Thymus (tissue), 14 donors: ENCODE measurements at places on chromosomes 2 and 18. TPM values are rescaled to one million over a fixed set of nuclear protein-coding genes. Genes with fewer than 3 reads are reported as not detected.

DNA sequence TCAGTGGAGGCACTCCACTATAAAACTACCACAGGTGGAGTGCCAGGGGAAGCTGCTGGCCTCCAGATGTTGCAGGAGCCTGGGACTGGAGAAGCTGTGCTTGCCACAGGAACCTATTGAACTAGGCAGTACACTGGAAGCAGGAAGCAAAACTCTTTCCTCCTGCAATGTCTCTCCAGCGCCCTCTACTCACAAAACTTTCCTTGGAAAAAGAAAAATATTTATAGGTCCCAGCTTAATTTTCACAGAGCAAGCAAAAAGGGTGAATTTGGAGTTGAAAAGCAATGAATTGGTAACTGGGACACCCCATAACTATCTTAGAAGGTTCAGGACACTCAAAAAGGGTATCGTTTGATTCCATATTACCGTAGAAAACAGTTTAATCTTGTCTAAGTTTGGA, 33.2 kb upstream of the REEP1 start:
- H3K27ac ChIP-seq = no peak overlapping the region
- peaks cover 3% of the 10 kb centered on the region for H3K4me1 ChIP-seq
- no peak for DNase-seq
- no peak overlapping the region for H3K4me3 ChIP-seq

DNA sequence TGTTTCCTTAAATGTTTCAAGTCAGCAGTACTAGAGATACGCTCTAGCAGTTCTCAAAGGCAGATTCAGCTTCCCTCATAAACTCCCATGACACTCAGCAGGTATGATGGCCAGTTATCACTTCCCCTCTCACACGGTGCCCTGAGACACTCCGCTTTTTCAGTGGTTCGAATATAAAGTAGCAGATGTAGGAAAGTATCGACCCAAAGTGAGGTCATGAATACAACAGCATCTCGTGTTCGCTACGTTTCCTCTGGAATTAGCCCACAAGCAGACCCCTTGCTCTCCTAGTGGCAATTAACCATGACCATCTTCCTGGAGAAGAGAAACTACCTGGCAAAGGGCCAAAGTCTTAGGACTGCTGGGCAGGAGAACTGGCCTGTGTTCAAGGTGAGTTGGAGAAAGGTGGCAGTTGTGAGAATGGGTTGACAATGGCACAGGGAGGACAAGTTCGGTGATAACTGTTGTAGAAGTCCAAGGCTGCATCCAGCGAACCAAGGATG, 9.3 kb upstream of the AGBL5 start:
- H3K27ac ChIP-seq = no peak overlapping the region
- H3K4me1 ChIP-seq = peaks cover 10% of the 10 kb centered on the region
- H3K4me3 ChIP-seq = no peak overlapping the region
- peaks cover 52% of the 10 kb centered on the region for H3K36me3 ChIP-seq
- no peaks in the 10 kb centered on the region for H3K27me3 ChIP-seq

DNA sequence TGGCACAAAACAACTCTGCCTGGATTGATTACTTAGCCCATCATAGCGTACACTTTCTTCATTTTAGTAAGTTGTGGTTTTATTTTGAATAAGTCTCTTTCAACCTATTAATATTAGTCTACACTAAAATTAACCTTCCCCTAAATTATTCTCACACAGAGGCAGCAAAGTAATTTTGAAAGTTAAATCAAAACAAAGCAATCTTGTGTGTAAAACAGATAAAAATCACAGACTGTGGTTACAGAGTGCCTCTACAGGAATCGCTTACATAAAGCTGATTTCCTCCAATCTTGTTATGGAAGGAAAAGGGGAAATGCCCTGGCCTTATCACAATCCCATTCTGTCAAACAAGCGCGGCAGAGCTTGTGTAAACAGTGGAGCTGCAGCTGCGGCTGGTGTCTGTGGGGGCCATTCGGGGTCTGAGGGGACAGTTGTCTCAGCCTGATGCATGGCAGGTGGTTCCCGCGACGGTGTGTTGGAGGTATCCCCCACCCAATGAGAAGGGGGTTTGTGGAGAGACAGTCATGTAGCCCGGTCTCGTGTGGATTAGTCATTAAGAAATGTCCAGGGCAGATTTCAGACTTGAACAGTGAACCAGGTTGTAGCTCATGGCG, 42.1 kb downstream of the BCL2L11 start:
- DNase-seq = peak; percentile 30
- H3K27ac ChIP-seq = no peak overlapping the region
- H3K27me3 ChIP-seq = no peaks in the 10 kb centered on the region
- no peak overlapping the region for H3K4me3 ChIP-seq

DNA sequence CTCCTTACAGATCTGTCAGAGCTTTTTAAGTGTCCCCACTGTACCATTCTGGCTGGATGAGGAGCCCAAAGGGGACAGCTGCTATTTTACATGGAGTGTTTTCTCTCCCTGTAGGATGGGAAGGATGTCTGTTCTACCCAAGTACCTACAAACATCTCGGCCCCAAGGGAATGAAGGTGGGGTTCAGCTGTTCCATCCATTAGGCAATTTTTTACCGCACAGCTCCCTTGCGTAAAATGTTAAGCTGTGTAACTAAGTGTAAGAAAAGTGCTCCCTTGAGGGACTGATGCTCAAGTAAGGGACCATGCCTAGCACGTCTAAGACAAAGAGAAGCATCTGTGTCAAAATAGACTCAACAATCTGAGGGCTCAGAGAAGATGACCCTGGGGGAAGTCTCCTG, 180.3 kb downstream of the MYO5B start:
- H3K4me1 ChIP-seq = no peaks in the 10 kb centered on the region
- H3K36me3 ChIP-seq = no peaks in the 10 kb centered on the region
- no peak overlapping the region for H3K4me3 ChIP-seq
- no peak for DNase-seq
- H3K27ac ChIP-seq = no peak overlapping the region

MEP1B gene
- 0.19 TPM for total RNA-seq

GAL3ST2 gene
- total RNA-seq = 0.09 TPM

FAM237A gene
- total RNA-seq = not detected

GRCh38 chr2:237901932-237902850, 42.8 kb downstream of the RAMP1 start:
- H3K4me3 ChIP-seq = no peak overlapping the region
- DNase-seq = no peak
- H3K36me3 ChIP-seq = no peaks in the 10 kb centered on the region
- no peaks in the 10 kb centered on the region for H3K27me3 ChIP-seq
- H3K27ac ChIP-seq = no peak overlapping the region

PRKD3 gene
- total RNA-seq = 32.6 TPM

- DNase-seq = no peak
- no peaks in the 10 kb centered on the region for H3K27me3 ChIP-seq
- no peaks in the 10 kb centered on the region for H3K4me1 ChIP-seq
- no peak overlapping the region for H3K4me3 ChIP-seq
- no peak overlapping the region for H3K27ac ChIP-seq
- H3K36me3 ChIP-seq = no peaks in the 10 kb centered on the region
These were observed 504.3 kb upstream of the ID2 start for GRCh38 chr2:8177566-8177965.

- DNase-seq = no peak
- H3K36me3 ChIP-seq = no peaks in the 10 kb centered on the region
- H3K27ac ChIP-seq = no peak overlapping the region
- H3K4me3 ChIP-seq = no peak overlapping the region
- H3K27me3 ChIP-seq = no peaks in the 10 kb centered on the region
These were observed 73.7 kb downstream of the LRATD1 start for GRCh38 chr2:14706201-14706600.

- H3K27ac ChIP-seq = no peak overlapping the region
- H3K4me3 ChIP-seq = no peak overlapping the region
- no peaks in the 10 kb centered on the region for H3K27me3 ChIP-seq
- no peaks in the 10 kb centered on the region for H3K36me3 ChIP-seq
These were observed 74.3 kb downstream of the GREB1L start for GRCh38 chr18:21316296-21316695.

GRCh38 chr2:62471816-62472215, 34.2 kb downstream of the TMEM17 start:
- H3K27ac ChIP-seq = no peak overlapping the region
- no peaks in the 10 kb centered on the region for H3K27me3 ChIP-seq
- no peak for DNase-seq
- no peaks in the 10 kb centered on the region for H3K4me1 ChIP-seq

DNA sequence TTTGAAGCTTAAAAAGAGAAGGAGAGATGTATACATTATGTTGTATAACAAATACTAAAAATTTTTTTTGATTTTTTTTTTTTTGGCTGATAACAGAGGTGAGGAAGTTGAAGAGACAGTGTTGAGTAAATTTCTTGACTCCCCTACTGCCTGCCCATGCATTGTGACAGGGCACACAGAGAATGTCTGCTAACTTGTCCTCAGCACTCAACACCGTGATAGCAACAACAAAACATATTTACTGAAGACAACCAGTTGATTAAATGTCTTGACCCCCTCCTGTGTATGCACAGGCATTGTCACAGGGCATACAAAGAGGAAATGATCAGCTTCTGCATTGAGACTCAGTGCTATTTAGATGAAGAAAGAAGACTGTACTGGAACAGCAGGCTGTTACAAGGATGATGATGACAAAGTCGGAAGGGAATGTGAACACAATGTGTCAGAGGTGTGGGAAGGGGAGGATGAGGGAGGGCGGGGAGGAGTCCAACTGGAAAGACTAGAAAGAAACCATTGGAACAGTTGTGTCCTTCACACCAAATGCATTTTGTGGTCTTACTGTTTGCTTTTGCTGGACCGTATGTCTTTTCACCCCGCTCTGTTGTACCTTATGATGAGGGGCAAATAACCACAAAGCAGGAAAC, 89.5 kb downstream of the CERS6 start:
- no peaks in the 10 kb centered on the region for H3K27me3 ChIP-seq
- DNase-seq = no peak
- peaks cover 28% of the 10 kb centered on the region for H3K4me1 ChIP-seq
- H3K36me3 ChIP-seq = peaks cover under 1% of the 10 kb centered on the region

GRCh38 chr18:22974707-22975106, 41.6 kb downstream of the RBBP8 start:
- H3K27me3 ChIP-seq = no peaks in the 10 kb centered on the region
- H3K36me3 ChIP-seq = peaks cover 35% of the 10 kb centered on the region
- DNase-seq = no peak
- H3K27ac ChIP-seq = no peak overlapping the region
- no peaks in the 10 kb centered on the region for H3K4me1 ChIP-seq

DNA sequence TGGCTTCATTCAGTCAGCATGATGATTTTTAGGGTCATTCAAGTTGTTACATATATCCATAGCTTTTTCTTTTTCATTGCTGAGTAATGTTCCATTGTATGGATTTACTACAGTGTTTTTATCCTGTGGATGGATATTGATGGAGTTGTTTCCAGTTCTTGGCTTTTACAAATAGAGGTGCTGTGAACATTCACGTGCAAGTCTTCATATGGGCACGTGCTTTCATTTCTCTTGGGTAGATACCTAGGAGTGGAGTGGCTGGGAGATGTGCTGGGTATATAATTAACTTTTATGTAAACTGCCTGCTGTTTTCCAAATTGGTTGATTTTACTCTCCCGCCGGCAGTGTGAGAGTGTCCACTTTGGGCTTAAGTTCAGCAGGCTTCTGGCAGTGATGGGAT, 16.5 kb downstream of the AGAP1 start:
- no peaks in the 10 kb centered on the region for H3K4me1 ChIP-seq
- no peaks in the 10 kb centered on the region for H3K27me3 ChIP-seq
- no peak for DNase-seq
- H3K36me3 ChIP-seq = no peaks in the 10 kb centered on the region
- no peak overlapping the region for H3K4me3 ChIP-seq

DNA sequence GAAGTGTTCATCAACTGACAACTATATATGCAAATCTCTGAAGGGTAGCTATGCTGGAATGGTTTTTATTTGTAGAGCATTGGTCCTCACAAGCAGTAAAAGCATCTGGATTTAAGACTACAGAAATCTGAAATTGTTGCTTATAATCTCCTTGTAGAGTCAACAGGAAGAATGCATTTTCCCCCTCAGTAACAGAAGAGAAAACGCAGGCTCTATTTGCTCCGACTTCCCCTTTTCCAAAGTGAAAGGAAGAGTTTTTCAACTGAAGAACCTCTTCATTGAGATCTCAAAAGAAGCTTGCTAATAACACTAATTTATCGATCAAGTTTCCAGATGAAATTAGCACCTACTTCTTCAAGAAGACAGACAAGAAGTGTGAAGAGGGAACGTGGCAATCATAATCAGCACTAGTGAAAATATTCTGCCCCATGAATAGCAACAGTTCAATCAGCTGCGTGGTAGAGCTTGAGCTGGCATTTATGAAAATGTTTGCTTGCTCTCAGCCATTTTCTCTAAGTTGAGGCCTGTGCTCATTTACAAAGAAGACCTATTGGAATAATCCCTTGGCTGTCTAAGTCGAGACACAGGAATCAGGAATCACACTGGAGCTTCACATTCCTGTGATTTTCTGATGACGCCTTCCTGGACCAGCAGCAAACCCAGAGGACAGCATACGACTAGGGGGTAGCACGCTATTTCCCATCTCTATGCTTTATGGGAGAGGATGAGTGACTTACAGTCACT, 43.7 kb downstream of the TGIF1 start:
- DNase-seq = no peak
- H3K36me3 ChIP-seq = no peaks in the 10 kb centered on the region
- H3K27ac ChIP-seq = no peak overlapping the region
- no peaks in the 10 kb centered on the region for H3K27me3 ChIP-seq

DNA sequence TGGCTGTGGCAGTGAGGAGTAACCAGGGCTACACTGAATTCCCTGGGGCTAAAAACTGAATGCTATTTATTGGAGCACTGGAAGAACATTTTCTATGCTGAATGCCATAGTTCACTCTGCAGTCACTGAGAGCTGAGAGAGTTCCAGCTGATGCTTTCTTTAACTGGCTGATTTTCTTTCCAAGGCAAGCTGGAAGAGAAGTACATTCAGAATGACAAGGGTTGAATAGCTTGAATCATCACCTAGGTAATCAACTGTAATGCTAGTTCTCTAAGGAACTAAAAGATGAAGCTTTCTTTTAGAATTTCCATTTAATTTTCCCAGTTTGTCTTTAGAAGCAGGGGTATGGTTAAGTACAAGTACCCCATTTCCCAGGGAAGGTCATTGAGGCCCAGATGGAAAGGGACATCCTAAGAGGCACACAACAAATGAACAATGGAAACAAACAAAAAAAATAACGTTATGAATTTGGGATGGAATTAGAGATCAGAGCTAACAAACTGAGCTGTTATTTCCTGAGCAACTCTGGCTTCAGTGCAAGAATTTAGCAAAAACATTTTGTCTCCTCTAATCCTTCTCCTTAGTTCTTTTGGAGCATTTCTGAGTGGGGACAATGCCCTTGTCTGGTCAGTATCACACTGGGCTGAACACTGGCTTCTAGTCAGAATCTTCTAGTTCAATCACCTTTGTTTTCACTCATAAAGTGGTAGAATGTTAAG, 132.8 kb upstream of the REG3A start:
- DNase-seq = no peak
- no peaks in the 10 kb centered on the region for H3K27me3 ChIP-seq
- no peaks in the 10 kb centered on the region for H3K4me1 ChIP-seq
- H3K36me3 ChIP-seq = no peaks in the 10 kb centered on the region

SLC16A14 gene
- total RNA-seq = 3.5 TPM

DNA sequence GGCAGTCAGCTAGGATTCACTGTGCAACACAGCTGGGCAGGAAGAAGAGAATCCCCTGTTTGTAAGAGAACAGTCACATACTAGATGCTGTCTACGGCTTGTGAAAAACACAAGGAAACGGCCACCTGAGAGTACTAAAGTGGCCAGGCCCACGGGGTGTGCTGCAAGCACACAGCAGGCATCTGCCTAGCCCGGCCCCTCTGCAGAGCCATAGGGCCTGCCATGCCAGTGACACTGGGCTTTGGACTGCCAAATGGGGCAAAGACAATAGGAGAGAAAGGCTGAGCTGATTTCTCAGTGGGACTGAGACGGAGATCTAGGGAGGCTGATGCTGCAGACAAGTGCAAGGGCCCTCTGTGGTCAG, 10.3 kb downstream of the TUBB6 start:
- no peaks in the 10 kb centered on the region for H3K4me1 ChIP-seq
- no peaks in the 10 kb centered on the region for H3K27me3 ChIP-seq
